CD14-positive monocyte (primary cell): ENCODE measurements at places on chromosomes 2 and 18.

GRCh38 chr2:240398661-240399267, 36.7 kb upstream of the GPC1 start:
- DNase-seq = no peak

DNA sequence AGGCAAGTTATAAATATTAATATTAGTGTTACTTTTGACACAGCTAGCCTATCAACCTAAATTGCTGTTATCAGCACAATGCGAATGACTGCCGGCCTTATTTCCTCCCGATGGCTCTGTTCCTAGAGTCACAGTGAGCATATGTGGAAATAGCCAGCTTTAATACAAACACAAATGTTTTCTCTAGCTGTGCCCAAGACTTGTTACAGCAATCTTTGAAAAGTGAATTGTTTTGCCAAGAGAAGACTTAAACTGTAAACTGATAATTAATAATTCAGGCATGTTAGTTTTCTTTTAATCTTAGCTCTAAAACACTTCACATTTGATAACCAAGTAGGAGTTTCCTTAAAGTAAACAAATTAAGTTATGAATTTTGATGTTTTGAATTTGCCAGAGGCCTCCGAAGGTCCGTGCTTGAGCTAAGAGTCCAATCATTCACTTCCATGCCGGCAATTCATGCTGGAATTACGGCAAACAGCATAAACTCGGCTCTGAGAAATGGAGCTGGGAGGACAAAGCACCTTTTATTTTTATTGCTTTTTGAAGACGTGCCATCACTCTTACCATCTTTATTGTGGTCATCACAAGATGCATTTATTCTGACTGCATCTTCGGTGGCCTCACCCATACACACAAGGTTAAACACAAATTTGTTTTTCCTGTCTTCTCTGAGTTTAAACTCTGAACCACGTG, 184.5 kb upstream of the CWC22 start:
- no peak for DNase-seq

DNA sequence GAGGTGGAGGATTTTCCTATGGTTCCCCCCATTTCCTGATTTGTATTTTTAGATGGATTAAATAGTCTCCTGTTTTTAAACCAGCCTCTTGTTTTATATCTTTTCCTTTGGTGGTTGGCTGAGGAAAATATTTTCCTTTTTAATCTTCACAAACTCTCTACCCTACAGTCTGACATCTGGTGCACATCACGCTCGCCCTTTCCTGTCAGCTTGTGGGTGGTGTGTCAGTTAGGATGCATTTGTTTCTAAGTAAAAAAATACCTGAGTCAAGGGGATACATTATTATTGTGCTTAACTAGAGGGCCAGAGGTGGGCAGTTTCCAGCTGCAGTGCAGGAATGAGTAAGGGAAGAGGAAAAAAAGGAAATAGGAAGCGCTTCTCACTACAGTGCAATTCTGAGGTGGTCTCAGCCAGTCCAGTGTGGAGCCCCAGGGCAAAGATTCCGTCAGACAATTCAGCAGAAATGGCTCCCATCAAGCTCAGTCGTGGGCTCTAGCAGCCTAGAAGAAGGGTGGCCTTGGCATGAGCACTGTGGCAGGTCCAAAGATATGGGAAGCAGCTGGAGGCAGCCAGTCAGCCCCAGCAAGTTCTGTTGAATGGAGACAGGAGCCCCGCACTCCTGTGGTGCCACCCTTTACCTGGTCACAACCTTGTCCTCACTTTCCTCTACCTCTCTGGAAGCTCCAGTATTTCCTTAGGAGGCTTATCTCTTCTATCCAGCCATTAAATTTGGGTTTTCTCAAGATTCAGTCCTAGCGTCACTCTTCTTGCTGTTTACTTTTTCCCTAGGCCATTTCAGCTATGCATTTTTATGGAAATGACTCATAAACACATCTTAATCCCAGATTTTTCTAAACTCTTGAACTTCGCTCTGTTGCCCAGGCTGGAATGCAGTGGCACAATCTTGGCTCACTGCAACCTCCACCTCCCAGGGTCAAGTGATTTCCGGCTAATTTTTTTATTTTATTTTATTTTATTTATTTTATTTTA, 18.5 kb downstream of the SFTPB start:
- no peak for DNase-seq

DNA sequence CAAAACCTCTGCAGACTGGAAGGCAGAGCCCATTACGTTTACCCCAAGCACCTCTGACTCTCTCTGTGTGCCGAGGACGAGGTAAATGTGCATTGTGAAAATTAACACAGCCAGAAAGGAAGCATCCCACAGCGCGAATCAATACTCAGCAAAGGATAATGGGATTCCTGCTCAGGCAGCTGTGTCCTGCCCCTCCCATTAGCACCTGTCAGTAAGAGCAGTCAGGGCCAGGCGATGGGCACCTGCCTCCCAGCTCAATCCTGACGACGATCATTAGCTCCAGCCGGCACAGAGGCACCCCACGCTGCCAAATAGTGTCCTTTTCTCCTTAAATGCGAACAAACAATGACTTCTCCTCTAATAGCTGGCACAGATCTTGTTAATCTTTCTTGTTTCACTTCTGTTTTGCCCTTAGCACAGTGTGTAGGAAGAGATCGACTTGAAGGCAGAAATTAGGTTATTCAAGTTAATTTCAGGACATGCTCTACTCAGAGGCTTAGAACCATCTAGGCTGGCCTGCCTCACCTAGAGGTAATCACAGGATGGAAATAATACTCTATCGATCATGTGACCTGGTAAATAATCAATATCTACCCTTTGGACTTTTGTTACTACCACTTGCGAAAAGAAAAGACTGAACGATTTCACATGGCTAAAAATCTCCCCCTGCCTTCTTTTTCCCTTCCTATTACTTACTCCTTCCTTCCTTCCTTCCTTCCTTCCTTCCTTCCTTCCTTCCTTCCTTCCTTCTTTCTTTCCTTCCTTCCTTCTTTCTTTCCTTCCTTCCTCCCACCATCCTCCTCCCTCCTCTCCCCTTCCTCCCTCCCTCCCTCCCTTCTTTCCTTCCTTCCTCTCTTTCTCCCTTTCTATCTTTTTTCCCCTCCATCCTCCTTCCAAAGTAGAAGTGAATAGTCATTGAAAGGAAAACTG, 487.9 kb upstream of the ID2 start:
- DNase-seq = peak; percentile 26

DNA sequence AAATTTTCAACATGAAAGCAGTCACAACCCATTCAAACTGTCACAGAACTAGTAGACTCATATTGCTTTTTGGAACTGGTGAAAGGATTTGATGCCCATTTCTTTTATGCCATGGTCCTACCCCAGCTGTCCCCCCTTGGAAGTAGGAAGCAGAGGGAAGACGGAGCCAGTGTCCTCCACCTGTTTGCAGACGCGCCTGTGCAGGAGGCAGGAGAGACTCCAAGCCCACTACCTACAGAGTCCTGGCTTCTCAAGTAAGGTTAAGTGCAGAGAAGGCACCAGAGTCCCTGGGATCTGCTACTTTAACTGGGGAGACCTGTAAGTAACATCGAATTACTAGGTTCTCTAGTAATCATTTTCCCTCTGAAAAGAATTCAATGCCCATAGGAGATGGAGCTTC, 32.7 kb upstream of the DNMT3A start:
- DNase-seq = no peak

GRCh38 chr2:11411244-11411643, 54.7 kb downstream of the E2F6 start:
- no peak for DNase-seq

GRCh38 chr18:35345460-35345921, 1.3 kb upstream of the ZNF24 start:
- no peak for DNase-seq

DNA sequence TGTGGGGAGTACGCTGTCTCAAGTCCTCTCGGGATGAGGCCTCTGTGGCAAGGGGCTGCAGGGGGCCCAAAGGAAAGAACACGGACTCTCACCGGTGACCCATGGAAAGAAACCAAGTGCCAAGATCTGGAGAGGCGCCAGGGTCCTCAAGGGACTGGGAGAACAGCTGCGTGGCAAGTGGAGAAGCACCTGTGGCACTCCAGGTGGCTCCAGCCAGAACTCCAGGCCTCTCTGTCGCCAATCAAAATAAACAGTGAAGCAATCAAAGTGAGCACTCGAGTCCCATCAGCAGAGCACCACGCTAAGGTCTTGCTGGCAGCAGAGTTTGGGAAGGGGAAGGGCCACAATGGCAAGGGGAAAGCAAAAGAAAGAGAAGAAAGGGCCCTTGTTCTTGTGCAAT, 54.7 kb downstream of the BCL2 start:
- no peak for DNase-seq

- DNase-seq = no peak
Measured at GRCh38 chr2:118618279-118618678, 229.2 kb downstream of the EN1 start.

- DNase-seq = peak; percentile 2
Measured at GRCh38 chr2:119823734-119824334, 64.1 kb downstream of the PTPN4 start.

DNA sequence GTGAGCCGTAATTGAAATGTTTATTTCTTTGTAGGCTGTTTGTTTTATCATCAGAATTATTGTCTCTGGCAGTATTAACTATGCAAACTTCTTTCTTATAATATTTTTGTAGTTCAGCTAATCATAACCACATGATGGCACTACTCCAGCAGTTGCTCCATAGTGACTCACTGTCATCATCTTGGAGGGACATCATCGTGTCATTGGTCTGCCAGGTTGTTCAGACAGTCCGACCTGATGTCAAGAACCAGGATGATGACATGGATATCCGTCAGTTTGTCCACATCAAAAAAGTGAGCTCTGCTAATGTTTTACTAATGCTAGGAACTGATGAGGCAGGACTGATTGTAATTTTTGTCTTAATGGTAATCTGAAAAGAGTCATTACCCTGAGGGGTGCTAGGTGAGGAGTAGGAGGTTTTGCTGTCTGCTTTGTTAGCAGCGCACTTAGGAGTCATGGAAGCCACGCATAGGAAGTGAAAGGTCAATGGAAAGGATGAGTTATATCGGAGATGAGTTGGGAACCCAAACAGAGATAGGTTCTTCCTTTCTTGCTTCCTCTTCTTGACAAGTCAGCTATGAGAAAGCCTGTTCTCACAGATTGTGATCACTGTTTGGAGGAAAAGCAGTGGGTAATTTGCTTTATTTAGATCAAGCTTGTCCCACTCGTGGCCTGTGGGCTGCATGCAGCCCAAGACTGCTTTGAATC, 49.2 kb downstream of the PIKFYVE start:
- no peak for DNase-seq

GRCh38 chr18:3455907-3456685, 6.1 kb downstream of the TGIF1 start:
- DNase-seq = no peak

- DNase-seq = no peak
Measured at GRCh38 chr2:202201220-202202160, 36.9 kb downstream of the SUMO1 start.

DNA sequence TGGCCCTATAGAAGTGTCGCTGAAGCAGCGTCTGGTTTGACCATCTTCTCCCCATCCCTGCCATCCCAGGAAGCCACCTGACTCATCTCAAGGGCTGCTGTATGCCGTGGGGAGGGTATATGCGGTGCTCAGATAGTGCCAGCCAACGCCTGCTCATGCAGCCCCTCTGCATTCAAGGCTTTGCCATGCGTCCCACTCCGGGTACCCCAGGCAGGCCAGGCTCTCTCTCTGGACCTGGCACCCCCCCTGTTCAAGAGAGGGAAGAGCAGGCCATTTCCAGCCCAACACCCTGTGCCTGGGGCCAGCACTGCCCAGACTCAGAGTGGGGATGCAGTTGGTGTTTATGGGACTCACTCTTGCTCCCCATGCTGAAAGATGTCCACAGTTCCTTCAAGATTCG, 130.0 kb downstream of the GLI2 start:
- DNase-seq = no peak

- DNase-seq = no peak
Measured at GRCh38 chr2:241153616-241154015, 3.3 kb downstream of the PPP1R7 start.

- no peak for DNase-seq
Measured at GRCh38 chr2:124814968-124815745, 790.1 kb downstream of the CNTNAP5 start.

- no peak for DNase-seq
Measured at GRCh38 chr2:226387499-226387942, 412.1 kb downstream of the IRS1 start.
